ENCODE measurements at places on chromosomes 7 and 10. TPM values are rescaled to one million over a fixed set of nuclear protein-coding genes. Genes with fewer than 3 reads are reported as not detected.

CROT gene
- total RNA-seq: 8.6 TPM

DDX56 gene
- 110 TPM for total RNA-seq

SLC35G1 gene
- 8.8 TPM for total RNA-seq

WEE2 gene
- 0.03 TPM for total RNA-seq

PHF14 gene
- 19.4 TPM for total RNA-seq

ACSM6 gene
- total RNA-seq: not detected

TRIM56 gene
- total RNA-seq: 12.8 TPM

AOAH gene
- not detected for total RNA-seq

GNGT1 gene
- total RNA-seq: not detected
